ENCODE measurements at places on chromosomes 1 and 21.

DNA sequence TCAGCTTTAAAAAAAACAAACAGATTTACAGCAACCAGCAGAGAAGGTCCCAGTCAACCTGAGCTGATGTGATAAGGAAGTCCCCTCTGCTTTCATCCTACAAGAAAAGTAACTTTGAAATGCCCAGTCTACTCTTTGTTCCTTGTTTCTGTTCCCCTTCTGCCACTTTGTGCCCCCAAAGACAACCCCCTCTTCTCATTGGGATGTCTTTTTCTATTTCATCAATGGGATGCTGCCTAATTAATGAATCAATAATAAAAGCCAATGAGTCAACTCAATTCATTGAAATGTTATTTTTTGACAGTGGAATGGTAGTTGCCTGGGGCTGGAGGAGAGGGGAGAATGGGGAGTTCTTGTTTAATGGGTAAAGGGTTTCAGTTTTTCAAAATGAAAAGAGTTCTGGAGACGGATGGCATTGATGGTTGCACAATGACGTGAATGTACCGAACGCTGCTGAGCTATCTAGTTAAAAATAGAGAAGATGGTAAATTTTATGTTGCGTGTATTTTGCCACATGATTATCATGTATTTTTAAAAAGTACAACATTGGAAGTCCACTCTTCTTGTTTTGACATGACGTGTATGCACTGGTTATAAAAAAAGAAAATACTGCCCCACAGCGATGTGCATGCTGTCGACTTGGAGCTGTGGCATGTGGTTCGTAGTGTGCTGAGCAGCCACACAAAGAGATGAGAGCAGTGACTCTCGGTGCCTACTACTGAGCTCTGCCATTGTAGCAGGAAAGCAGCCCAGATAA lies 22.4 kb upstream of the PADI2 start:
- no peak for DNase-seq

- no peak for DNase-seq
Measured at GRCh38 chr1:232837087-232837486, 31.9 kb downstream of the MAP10 start.

- DNase-seq = no peak
Measured at GRCh38 chr1:10765304-10765703, 31.1 kb downstream of the CASZ1 start.

GRCh38 chr1:207672522-207673130 lies 27.7 kb downstream of the CR1L start:
- no peak for DNase-seq

DNA sequence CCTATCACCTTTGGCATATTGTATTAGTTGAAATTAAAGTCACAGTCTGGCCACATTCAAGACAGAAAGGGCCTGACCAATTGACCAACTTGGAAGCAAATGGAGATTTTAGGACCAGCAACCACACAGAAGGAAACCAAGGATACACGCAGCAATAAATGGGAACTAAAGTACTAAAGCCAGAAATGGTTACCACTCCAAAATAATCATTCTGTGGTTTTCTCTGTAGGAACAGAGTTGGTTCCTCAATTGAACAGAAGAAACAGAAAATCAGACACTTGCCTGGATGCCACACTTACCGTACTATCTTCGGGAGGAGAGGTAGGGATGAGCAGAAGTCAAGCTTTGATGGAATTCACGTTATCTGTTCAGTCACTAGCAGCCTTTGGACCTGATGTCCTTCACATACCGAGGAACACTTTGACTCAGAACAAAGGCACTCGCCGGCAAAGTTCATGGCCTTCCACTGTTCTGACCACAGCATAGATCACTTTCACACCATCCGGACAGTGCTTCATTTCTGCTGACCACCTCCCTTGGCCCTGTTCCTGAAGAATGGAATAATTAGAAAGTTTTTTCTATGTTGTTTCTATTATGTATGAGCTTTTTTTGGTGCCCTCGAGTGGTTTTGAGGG lies 96.9 kb downstream of the LPAR3 start:
- DNase-seq = no peak

DNA sequence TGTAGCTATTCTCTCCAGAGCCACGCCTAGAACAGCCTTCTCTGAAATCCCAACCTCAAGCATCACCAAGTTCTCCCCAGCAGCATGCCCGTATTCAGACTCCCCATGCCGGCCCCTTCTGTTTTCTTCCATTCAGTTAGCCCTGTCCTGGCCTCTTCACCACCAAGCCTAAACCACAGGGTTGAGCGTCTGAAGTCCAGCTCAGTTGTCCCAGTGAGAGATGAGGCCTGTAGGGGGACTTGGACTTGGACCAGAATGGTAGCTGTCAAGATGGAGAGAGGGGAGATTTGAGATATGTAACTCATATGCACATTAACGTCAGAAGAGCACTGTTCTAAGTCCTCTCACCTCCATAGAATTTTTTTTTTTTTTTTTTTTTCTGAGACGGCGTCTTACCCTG lies 5.5 kb upstream of the TMEM54 start:
- no peak for DNase-seq

DNA sequence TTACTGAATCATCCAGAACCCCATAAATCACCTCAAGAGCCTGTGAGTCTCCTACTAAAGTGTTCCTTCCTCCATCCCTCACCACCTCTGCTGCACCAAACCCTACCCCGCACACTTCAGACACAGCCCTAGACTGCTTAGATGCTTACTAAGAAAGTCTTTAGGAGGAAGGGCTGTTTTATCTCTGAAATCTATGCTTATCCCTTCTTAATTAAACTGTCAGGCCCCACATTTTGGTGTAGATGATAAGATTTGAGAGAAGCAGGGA lies 216.8 kb upstream of the SGIP1 start:
- no peak for DNase-seq

GRCh38 chr1:47776667-47777131 lies 220.5 kb downstream of the TRABD2B start:
- DNase-seq = no peak

GRCh38 chr1:161491472-161491871 lies 13.8 kb upstream of the FCGR2A start:
- DNase-seq = no peak

- no peak for DNase-seq
Measured at GRCh38 chr1:61490924-61491323, 234.0 kb downstream of the TM2D1 start.

DNA sequence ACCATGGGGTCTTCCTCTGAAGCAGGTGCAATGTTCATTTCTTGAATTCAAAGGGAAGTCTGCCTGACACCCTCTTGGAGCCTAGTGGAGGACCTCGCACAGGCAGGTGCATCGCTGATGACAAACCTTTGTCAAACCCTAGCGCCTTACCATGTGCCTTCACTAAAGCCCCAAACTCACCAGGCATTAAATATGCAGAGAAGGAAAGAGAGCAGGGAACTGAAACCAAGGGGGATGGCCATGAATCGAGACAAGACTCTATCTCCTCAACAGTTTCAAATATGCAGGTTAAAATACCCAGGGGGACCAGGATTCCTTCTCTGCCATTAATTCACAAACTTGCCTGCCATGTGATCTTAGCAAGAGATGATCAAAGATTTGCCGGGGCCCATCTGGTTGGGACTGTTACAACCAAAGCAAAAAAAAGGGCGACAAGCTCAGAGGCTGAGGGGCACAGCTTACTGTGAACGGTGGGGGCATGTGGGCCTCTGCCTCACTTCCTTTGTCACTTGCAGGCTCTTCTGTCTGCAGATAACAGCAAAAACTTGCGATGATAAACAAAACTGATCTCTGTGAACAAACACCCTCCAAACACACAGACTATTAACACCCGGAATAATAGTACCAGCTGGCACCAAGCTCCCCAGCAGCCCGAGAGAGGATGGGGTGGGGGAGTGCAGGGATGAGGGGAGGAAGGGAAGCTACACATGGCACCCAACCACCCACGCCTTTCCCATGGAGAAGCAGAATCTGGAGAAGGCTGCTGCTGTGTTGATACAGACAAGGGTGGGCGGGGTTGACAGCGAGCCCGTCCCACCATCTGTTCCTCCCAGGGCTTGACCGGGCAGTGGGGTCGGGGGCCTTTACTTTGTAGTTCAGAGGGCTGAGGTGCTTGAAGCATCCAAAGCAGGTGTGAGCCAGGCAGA lies 33.9 kb downstream of the TMEM63A start:
- DNase-seq = no peak

- no peak for DNase-seq
Measured at GRCh38 chr1:247496581-247497285, 38.8 kb upstream of the OR2B11 start.

GRCh38 chr1:61472876-61473275 lies 252.1 kb downstream of the TM2D1 start:
- no peak for DNase-seq

GRCh38 chr1:24779689-24780464 lies 34.6 kb downstream of the CLIC4 start:
- DNase-seq = no peak

GRCh38 chr1:113194846-113195830 lies 122.1 kb downstream of the LRIG2 start:
- DNase-seq = no peak

GRCh38 chr1:88956003-88956402 lies 36.4 kb downstream of the KYAT3 start:
- DNase-seq = no peak

DNA sequence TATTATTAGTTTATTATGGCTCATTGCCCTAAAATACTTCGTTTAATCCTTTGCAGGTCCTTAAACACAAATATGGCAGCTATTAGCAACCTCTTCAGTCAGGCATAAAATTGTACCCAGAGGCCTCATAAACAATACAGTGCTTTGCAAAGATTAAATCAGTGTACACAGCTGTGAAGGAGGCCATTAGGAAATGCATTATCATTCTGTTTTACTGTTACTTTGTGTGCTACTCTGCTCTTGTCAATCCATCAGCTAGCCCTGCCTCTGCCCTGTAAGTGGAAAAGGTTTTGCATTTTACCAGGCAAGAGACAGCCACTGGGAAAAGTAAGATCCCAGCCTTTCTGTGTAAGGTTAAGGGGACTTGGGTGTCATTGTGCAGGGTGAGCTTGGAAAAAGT lies 415.7 kb upstream of the DAB1 start:
- no peak for DNase-seq

- DNase-seq = no peak
Measured at GRCh38 chr1:59971464-59971911, 44.9 kb upstream of the CYP2J2 start.

GRCh38 chr21:36690628-36691554 lies 8.0 kb upstream of the SIM2 start:
- DNase-seq = no peak

- DNase-seq = no peak
Measured at GRCh38 chr1:104636581-104636980, 886.9 kb downstream of the AMY1C start.

DNA sequence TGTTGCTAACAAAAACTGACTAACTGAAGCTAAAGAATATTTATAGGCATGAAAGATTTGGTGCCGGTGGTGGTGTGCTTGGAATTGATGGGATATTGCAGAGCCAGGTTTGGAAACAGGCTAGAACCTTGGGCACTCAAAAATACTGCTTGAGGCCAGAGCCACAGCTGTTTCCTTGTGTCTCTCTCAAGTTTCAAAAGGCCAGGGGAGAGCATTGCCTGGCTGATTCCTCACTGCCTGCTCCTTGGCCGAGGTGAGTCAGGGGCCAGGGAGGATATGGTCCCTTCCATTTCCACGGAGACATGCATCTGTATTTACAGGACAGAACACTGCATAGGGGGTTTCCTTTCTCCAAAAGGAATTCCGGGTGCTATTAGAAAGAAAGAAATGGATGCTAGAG lies 36.1 kb upstream of the IVNS1ABP start:
- no peak for DNase-seq

GRCh38 chr1:51669272-51669671 lies 52.4 kb downstream of the OSBPL9 start:
- DNase-seq = no peak

GRCh38 chr1:18641005-18641941 lies 10.6 kb downstream of the PAX7 start:
- no peak for DNase-seq

DNA sequence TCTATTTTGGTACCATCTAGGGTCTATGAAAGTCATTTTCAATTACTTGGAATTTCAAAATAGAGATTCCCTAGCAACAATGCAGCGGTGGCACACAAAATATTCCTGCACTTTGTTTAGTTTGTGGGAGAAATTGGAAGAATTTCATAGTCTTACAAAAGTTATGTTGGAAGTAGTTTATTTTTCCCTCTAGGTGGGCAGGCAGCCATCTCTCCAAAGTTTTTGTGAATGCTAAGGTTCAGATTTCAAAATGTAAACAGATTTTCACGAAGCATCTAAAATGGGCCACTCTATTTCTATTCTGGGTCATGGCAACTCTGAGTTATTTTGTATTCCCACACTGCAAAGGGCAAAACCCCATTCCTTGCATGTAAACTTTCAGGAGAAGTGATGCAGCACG lies 8.0 kb downstream of the SMCP start:
- no peak for DNase-seq

GRCh38 chr21:32393677-32394001 lies 827 bp upstream of the URB1 start:
- DNase-seq = no peak

- DNase-seq = no peak
Measured at GRCh38 chr1:226687426-226687825, 51.7 kb downstream of the ITPKB start.

DNA sequence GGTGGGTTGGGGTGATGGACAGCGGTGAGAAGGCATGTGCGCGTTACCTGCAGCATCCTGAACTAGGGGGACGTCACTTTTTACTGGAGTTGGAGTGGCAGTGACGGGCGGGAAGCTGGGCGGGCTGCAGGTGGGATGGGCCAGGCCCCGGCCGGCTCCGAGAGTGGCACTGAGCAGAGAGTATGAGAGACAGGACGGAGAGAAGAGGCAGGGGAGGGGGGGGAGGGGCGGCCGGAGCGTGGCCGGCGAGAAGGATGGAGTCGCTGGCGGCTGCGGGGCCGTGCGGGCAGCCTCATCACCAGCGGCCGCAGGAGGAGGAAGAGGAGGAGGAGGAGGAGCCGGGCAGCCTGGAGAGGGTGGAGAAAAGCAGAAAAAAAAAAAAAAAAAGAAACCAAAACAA lies 154.5 kb downstream of the CASZ1 start:
- no peak for DNase-seq

GRCh38 chr1:3187415-3188149 lies 118.6 kb downstream of the PRDM16 start:
- no peak for DNase-seq

DNA sequence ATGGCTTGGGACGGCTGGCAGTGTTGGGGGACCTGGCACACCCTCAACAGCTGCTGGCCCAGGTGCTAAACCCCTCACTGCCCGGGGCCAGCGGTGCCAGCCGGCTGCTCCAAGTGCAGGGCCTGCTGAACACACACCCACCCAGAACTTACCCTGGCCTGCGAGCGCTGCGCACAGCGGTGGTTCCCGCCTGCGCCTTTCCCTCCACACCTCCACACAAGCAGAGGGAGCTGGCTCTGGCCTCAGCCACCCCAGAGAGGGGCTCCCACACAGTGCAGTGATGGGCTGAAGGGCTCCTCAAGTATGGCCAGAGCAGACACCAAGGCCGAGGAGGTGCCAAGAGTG lies 67.9 kb downstream of the FMO4 start:
- DNase-seq = no peak

GRCh38 chr1:42430286-42431135 lies 25.3 kb downstream of the ZMYND12 start:
- no peak for DNase-seq

- DNase-seq = no peak
Measured at GRCh38 chr1:39539252-39539790, 37.3 kb downstream of the PABPC4 start.

- DNase-seq = no peak
Measured at GRCh38 chr1:12141163-12141850, 25.5 kb upstream of the TNFRSF1B start.
